B cell (primary cell): ENCODE measurements at places on chromosomes 12 and 14. TPM values are rescaled to one million over a fixed set of nuclear protein-coding genes. Genes with fewer than 3 reads are reported as not detected.
A peak's percentile ranks its signal among the peaks of the same experiment; 100 is the strongest.

TROAP gene
- total RNA-seq = 1.0 and 1.7 TPM in 2 replicates

GPR65 gene
- total RNA-seq = 13.4 and 13.7 TPM in 2 replicates

SMCO2 gene
- not detected in 2 replicates for total RNA-seq

- no peaks in the 10 kb centered on the region for H3K27me3 ChIP-seq
- no peak for DNase-seq
- no peaks in the 10 kb centered on the region for H3K36me3 ChIP-seq
- H3K4me3 ChIP-seq = no peak overlapping the region
- H3K4me1 ChIP-seq = no peaks in the 10 kb centered on the region
- H3K27ac ChIP-seq = no peak overlapping the region
These were observed 165.5 kb upstream of the PLXNC1 start for GRCh38 chr12:93982771-93983315.

DNA sequence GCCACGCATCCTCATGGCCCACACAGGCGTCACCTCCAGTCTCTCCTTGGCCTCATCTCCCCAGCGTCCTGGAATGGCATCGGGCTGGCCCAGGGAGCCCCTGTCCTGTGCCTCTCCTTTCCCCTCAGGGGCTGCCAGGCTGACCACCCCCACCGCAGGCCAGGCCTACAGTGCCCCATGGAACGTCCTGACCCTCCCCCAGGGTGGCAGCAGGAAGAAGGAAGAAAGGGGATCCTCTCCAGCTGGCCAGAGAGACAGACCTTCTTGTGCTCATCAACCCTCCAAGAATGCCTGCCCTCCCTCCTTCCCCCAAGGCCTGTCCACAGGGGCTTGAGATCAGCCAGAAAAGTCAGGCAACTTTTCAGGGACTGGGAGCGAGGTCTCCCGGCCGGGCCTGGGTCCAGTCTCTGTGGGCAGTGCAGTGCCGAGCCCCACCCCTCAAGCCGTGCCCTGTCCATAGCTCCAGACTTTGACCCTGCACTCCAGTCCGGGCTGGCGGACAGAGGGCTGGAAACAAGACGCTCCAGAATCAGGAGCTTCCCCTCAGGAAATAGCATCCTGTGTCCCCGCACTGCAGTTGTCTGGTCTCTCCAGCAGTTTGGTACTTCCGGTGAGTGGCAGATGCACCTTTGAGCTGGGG lies at the start of gene DAO:
DAO (plus strand) TSS at position 478 of the 640 bp plus-strand sequence. CDS start 4,915 bp downstream, outside the sequence.
- H3K27ac ChIP-seq = no peak within 1 kb of the TSS
- H3K27me3 ChIP-seq = no peaks in the 10 kb centered on the region
- no peaks in the 10 kb centered on the region for H3K4me1 ChIP-seq

GRCh38 chr14:31336646-31337045 lies 83.7 kb downstream of the HEATR5A start:
- no peaks in the 10 kb centered on the region for H3K27me3 ChIP-seq
- H3K36me3 ChIP-seq = peaks cover 2% of the 10 kb centered on the region
- no peak overlapping the region for H3K4me3 ChIP-seq
- DNase-seq = no peak

- H3K27me3 ChIP-seq = no peaks in the 10 kb centered on the region
- no peaks in the 10 kb centered on the region for H3K36me3 ChIP-seq
- peak overlapping the region; percentile 97 for H3K27ac ChIP-seq
- peak overlapping the region; percentile 78 for H3K4me3 ChIP-seq
These were observed 413.7 kb downstream of the PCNX1 start for GRCh38 chr14:71320734-71321573.

- peaks cover 1% of the 10 kb centered on the region for H3K36me3 ChIP-seq
- peaks cover 12% of the 10 kb centered on the region for H3K4me1 ChIP-seq
- H3K27me3 ChIP-seq = no peaks in the 10 kb centered on the region
- DNase-seq = no peak
These were observed 4.2 kb downstream of the TBK1 start for GRCh38 chr12:64456119-64456518.
